ENCODE measurements at places on chromosomes 6 and 20.

DNA sequence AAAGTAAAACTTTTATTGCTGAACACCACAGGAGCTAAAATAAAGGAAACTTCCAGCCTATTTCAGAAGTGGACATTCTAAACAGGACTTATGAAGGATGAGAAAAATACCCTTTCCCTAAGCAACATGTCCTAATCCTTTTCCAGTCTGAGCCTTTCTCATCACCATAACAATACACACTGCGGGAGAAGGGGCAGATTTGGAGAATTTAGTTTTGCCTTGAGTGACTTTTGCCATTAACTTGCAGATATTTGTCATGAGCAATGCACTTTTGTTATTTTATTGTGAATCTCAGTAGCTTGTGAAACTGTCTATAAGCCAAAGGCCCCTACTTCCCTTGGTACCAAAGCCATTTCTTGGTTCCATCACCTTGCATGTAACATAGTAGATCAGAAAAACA, 53.0 kb upstream of the OLIG3 start:
- no peak for DNase-seq

GRCh38 chr6:68633972-68634725, 933 bp upstream of the ADGRB3 start:
- no peak for DNase-seq

DNA sequence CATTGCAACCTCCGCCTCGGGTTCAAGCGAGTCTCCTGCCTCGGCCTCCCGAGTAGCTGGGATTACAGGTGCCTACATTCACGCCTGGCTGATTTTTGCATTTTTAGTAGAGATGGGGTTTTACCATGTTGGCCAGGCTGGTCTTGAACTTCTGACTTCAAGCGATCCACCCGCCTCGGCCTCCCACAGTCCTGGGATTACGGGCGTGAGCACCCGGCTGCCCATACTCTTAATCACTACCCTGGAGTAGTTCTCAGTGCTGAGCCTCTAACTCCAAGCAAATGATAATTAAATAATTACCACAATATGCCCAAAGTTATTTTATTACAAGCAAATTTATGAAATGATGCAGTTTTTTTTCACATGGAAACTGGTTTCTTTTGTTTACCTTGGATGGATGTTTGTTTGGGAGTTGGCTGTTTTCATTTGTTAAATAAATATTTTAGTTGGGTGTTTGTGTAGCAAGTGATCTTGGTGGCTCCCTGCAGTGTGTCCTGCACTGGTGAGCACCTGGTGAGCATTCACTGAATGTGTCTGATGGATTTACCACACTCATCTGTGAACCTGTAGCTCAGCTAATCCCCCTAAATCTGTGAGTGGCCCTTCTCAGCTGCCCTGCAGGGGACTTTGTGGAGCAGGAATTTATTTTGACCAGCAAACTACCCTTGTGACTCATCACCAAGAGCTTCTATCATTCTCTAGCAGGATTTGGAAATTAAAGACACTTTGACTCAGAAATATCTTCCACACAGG, 36.9 kb downstream of the UTRN start:
- no peak for DNase-seq

DNA sequence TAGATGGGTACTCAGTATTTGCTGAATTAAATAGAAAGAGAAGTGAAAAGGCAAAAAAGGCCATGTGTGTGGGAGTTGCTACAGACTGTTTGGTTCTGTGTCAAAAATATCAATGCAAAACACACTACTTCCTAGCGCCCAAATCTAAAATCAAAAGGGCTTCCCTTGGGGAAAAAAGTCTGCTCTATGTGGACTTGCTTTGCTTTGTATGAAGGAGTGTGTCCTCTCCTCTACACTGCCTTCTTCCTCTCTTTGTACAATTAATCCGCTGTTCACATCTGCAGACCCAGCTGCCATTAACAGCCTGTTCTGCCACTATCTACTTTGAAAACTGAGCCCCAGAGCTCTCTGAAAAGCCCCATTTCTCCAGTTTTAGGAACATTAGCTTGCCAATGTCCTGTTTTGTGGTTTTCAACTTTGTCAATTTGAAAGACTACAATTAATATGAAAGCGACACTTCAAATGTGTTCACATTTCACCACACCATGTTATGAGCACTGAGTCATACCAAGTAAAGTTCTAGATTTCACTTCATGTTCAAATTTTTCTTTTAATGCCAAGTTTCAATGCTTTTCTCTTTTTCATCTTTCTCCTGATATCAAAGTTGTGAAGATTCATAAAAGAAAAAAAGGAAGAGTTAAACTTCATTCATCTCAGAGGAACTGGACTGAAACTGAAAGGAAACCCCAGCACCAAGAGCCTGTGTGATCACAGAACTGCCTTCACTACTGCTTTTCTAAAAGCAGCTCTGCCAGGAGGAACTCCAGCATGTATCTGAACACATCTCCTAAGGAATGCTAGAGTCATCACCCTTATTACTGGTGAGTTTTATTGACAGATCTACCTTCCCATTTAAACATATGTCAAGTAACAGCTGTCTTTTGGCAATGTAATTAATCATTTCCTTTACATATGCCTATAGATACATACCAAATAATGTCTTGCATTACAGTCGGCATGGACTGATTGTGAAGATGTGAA, 102.6 kb downstream of the KIF13A start:
- peak; percentile 48 for DNase-seq

- no peak for DNase-seq
Observed at GRCh38 chr6:136037876-136038460, 186.5 kb downstream of the PDE7B start.

- no peak for DNase-seq
Observed at GRCh38 chr20:9311132-9311531, 203.3 kb upstream of the LAMP5 start.

DNA sequence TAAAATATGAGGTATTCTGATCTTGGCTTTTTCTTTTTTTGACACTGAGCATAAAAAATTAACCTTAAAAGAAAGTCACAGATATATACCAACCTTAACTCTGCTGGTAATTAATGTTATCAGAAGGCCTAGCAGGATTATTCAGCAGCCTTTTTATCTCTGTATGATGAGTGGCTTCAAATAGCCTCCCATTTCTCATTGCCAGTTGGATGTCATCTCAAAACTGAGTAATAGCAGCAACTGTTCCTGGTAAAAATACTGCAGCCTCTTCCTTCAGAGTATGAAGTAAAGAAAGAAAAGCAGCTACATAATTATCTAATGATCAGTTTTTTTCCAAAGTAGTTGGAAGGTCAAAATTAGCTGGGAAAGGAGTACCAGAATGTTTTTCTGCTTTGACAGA, 24.9 kb upstream of the HDGFL1 start:
- DNase-seq: no peak

- DNase-seq: no peak
Observed at GRCh38 chr6:122663981-122664380, 53.8 kb downstream of the PKIB start.

DNA sequence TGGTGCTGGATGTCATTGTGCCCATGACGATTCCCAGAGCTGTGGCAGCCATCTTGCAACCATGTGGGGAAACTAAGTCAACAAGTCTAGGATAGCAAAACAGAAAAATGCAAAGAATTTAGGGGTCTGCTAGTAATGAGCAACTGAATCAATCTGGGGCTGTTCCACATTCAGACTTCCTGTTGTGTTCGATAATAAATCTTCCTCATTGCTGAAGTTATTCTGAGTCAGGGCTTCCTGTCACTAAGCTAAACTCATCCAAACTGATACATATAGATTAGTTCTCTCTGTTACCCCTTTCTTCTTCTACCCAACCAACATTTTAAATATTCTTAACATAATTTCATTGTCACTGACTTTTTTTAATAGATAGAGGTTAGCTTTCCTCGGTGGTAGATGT, 205.9 kb downstream of the HACE1 start:
- DNase-seq: no peak

- no peak for DNase-seq
Observed at GRCh38 chr6:159267165-159267564, 98.0 kb downstream of the FNDC1 start.

GRCh38 chr6:217048-217659, 75.1 kb upstream of the DUSP22 start:
- DNase-seq: no peak
